ENCODE measurements at places on chromosomes 12 and 14.

DNA sequence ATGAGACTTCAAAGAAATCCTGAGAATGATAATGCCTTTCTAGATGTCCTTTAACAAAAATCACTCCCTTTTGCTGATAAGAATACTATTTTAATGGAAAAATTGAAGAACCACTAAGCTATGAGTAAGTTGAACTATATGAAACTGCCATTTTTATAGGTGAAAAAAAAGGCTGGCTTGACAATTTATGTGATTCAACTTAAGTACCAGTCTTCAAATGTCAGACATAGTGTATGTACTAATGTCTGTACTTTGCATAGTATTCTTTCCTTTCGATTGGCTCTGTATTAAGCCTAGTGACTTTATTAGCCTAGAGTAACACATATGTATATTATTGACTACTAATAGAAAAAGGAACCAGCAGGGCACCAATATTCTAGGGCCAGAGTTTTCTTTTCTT lies 11.9 kb downstream of the HEATR5A start:
- DNase-seq: no peak

DNA sequence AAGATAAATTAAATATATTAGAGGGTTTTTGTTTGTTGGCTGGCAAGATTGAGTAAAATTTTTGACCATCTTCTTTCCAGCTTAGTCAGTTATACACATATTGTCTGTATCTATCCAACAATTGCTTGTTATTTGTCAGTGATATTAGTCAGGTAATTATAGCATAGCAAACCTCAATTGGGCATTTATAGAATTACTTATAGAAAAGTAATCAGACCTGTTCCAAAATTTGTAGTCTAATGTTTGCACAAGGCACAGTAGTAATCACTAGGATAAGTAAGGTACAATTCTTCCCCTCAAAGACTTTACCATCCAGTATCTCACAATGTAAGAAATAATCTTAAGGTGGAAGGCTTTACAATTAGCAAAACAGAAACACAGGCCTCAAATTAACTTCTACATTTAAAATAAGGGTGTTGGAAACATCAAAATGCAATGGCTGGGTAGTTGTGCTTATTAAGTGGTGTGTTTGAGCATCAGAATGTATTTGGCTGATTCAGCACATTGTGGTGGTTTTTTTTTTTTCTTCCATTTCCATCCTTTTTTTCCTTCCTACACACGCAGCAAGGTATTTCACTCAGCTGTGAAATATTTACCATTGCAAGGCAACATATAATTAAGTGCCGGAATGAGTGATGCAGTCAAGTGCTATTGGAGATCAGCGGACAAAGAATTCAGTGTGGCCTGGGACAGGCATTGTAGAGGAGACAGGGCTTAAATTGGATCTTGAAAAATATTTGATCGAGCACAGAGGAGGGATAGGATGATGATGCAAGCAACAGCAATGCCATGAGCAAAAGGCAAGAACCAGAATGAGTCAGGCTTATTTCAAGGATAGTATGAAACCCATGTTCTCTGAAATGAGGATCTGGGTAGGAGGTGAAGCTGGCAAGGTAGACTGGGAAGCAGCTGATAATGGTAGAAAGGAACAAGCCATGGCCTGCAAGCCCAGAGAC lies 178.2 kb downstream of the AKAP6 start:
- DNase-seq: no peak

DNA sequence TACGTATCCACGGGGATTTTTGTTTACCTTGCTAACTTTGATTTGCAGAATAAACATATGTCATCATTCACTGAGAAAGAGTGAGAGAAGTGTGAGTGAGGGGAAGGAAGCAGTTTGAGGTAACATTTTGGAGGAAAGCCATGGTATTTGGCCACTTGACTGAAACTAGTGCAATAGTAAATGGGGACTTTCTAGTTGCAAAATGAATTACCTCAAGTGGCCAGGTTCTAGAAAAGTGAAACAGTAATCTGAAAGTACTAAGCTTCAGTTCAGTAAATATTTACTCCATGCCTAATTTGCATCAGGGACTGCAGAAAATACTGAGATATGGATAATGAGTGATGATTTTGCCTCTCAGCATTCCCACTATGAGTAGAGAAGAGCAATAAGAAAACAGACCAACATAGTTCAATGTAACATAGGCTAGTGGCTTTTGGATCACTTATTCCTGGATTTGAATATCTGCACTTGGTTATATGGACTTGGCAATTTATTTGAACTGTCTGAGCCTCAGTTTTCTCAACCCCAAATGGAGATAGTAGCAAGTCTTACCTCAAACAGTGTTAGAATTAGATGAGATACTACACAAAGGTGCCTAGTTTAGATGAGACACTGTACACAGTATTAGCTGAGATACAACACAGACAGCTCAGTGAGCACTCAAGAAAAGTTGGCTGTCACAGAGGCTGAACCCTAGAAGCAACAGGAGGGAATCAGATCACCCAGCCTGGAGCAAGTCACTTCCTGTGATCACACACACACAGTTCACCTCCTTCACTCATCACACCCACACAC lies 439.1 kb downstream of the NPAS3 start:
- no peak for DNase-seq

DNA sequence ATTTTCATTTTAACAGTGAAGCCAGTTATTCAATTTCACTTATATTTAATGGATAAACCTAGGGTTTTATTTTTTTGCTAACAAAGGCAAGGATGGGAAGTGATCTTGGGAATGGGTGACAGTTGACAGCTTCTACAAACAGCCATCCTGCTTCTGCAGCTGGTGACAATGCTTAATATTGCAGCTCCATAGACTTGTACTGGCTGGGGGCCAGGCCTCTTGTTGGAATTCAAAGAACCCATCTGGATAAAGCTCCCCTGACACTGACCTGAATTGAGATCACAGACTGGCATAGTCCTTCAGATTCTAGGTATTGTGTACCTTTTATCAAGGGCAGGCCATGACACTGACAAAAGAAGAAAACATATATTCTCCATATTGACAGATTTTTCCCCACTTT lies 664.6 kb upstream of the FOXG1 start:
- DNase-seq: no peak

DNA sequence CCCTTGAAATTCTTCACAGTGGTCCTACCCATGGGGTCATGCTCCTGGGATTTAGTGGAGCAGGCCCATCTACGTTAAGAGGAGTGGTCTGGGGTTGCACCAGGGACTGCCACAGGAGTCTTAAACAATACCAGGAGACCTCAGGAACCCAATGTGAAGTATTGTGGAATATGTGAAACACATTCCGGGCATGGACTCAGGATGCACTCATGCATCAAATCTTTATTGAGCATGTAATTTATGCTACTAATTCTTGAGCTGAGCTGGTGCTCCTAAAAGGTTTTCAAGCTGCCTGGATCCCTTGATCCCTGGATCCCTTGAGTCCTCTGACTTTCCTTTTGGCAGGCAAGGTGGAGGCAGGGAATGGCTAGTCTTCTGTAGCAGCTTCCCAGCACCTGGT lies 8.8 kb downstream of the SERPINA10 start:
- DNase-seq: no peak

- DNase-seq: no peak
These were observed 128.5 kb downstream of the ETV6 start for GRCh38 chr12:11777962-11778361.
